ENCODE measurements at places on chromosomes 5 and 9.

DNA sequence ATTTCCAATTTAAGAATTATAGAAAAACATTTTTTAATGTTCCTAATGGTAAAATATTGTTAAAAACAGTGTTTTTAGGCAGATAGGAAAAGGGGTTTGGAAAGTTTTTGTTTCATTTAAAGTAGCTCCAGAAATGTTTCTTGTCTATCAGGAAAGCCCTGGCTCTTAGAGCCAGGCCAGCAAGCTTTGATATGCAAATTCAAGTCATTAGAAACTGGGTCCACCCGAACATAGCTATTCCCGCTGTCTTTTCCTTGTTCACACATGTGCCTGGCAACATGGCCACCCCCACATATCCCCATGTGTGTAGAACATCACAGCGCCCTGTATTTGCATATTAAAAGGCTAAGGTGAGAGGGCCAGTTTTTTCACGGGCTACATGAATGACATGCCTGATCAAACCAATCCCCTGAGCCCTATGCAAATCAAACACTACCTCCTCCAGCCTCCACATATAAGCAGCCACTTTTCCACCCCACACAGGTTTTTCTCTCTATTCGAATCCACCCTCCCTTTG, 925.3 kb upstream of the CDH10 start:
- no peak for DNase-seq

- DNase-seq: no peak
Measured at GRCh38 chr9:108351571-108351970, 504.2 kb downstream of the ACTL7B start.

DNA sequence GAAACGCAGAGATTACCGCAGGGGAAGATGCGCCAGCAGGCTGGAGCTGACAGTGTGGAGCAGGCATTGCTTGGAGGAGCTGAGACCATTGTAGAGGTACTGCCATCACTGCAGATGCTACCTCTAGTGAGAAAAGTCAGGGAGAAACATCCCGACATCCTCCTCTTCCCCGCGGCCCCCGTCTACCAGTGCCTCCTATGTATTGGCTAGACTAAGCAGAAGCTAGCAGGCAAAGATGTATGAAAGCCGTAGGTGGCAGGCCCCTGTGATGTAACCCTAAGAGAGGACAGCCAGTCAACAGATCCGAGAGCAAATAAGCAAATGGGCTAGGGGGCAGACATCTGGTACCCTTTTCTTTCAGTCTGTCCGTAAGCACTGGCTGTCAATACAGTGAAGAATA, 115.5 kb upstream of the ACTBL2 start:
- no peak for DNase-seq

GRCh38 chr9:84597131-84597530, 72.4 kb upstream of the NTRK2 start:
- no peak for DNase-seq

DNA sequence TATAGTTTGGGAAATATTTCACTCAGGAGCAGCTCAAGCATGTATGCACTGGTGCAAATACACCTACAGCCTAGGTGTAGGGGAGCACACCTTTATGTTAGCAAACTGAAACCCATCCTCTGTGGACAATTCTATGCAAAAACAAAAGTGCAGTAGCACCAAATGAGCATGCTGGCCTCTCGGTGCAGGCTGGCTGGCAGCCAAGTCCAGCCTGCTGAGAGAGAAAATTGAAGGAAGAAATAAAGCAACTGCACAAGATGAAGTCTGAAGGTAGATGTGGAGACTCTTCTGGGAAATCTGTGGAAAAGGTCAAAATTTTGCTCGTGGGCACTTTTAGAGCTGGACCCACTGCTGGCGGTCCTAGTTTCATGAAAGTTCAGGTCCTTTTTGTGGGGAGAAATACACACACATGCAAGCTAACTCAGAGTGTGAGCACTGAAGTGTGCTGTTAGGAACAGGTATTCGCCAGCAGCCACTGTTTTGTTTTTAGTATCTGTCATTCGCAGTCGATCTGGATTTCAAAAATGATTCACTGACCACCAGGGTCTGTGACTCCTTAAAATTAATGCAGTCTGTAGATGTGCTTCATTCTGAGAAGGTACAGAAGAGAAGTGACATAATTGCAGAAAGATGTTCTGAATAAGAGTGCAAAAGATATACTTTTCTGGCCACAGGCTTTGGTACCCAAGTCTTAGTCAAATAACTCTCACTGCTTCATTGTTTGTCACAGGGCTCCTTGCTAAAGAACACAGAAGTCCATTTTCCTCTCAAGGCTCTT, 281.7 kb downstream of the PARP8 start:
- DNase-seq: no peak

DNA sequence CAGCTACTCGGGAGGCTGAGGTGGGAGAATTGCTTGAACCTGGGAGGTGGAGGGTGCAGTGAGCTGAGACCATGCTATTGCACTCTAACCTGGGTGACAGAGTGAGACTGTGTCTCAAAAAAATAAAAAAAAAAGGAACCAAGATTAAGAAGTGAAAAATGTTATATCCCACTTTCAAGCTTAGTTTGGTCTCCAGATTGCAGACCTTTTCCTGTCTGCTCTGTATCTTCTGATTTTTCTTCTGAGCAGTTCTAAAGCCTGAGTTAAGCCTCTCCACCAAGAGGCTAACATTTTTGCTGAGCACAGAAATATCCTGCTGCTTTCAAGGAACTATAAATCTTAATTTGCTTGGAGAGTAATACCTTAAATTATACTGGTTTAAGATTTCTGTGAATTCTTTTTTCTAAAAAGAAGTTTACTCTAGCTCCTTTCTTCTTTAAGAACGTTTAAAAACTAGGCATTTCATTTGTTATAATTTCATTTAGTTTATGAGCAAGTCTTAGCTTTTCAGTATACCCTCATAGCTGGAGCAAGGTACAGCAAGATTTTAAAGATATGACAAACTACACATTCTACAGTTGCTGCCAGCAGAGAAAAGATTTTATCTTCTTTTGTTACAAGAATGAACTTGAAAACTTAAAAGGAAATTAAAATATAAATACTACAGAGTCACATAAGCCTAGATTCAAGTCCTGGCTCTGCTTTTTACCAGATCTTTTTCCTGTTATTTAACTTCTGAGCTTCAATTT, 55.0 kb downstream of the GARNL3 start:
- no peak for DNase-seq

- no peak for DNase-seq
Measured at GRCh38 chr5:158715592-158715991, 384.1 kb downstream of the EBF1 start.

DNA sequence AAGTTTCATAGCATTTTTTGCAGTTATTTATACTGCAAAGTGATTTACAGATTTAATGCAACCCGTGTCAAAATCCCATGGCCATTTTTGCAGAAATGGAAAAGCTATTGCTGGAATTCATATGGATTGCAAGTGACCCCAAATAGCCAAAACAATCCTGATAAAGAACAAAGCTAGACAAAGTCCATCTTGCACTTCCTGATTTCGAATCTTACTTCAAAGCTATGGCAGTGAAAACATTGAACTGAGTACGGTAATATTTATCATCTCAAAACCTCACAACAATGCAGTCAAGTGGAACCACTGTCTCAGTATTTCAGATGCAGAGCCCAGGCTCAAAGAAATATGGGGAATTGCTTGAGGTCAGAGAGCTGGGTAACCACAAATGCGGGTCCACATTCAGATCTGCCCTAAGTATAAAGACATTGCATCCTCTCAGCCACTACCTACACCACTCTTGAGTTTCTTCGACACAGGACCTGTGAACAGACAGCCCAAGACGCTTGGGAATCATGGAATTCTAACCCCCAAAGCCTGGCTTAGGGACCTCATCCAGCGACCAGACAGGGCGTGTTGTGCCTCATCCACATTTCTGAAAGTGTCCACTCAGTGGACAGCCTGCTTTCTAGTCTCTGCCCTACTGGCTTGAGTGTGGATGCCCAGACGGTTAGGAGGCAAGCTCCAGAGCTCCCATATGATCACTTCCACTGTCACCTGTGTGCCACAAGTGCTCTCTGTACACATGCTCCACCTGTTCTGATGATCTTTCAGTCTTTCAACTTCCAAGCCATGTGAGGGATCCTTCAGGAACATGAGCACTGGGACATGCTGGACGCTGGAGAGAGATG, 39.3 kb upstream of the KCNIP1 start:
- DNase-seq: no peak

GRCh38 chr5:90223756-90224155, 185.8 kb downstream of the CETN3 start:
- no peak for DNase-seq

DNA sequence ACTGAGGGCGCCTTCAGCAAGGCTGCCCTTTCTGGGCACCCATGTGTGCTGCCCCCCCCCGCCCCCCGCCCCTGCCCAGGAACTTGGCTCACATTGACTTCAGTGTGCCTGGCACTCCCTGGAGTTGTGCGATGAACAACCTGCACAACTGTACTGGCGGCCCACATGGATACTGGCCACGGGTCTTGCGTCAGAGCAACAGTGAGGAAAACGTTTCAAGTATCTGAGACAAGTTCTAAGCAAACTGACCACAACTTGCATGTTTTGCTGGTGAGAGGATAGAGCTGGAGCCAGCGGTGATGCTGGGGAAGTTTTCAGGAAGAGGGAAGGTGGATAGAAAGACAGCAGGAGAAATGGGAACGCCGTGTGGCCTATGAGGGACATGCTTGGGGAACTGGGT, 45.4 kb downstream of the HABP4 start:
- DNase-seq: no peak

DNA sequence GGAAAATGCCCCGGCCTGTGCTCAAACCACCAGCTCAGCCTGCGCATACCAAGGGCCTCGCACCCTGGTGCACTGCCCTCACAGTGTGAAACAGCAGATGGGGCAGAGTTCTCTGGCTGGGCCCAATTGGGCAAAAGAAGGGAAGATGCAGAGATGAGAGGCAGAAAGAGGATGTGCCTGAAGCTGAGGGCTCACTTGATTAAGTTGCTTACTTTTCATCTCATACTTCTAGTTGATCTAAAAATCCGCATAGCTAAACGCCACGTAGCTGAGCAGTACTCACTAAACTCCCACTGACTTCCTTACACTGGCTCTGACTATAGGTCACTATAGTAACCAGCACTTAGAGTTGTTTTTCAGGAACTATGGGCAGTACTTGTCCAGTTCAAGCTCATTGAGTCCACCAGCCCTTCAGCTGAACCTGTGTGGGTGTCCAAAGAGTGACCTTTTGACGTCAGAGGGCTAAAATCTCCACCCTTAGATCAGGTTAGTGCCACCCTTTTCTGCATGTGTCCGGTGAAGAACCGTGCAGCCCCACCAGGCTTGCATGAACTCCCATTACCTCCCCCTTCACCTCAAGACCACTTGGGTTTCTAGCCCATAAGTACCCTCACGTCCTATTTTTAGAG, 215.2 kb downstream of the AUH start:
- no peak for DNase-seq

DNA sequence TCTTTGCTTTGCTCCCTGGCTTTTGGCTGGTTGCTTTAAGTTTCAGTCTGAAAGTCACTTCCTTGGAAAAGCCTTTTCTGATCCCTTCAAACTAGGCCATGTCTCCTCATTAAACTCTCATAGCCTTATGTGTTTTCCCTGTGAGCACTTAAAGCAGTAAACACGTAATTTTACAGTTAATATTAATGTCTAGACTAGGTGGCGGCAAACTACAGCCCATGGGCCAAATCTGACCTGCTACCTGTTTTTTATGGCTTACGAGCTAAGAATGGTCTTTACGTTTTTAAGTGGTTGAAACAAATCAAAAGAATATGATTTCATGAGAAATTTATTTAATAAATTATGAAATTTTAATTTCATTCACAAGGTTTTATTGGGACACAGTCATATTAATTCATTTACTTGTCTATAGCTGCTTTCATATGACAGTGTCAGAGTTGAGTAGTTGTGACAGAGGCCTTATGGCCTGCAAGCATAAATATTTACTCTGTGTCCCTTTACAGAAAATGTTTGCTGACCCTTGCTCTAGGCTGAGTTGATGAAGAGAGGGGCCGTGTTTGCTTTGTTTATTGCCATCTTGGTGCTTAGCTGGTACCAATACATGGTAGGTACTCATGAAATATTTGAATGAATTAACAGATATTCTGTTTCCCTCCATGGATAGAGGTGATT, 7.4 kb downstream of the SLC44A1 start:
- no peak for DNase-seq

- DNase-seq: no peak
Measured at GRCh38 chr9:27473111-27473529, 51.0 kb upstream of the IFNK start.

GRCh38 chr5:109163336-109163735, 246.4 kb downstream of the PJA2 start:
- DNase-seq: no peak

- DNase-seq: no peak
Measured at GRCh38 chr9:4301971-4302427, 2.1 kb upstream of the GLIS3 start.

DNA sequence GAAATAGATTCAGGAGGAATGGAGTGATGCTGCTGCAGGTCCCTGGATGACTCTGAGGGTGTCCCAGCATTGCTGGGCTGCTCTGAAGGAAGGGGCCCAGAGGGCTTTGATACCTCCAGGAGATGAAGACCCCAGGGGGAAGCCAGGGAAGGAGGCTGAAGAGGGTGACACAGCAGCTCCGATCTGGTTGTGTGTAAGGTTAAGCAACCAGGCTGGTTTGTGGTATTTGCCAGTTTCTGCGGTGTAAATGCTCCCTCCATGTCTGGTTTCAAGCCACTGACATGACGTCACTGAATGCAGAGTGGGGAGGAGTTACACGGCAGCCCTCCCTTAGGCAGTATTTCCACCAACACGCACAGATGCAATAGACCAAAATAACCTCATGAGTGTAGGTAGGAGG, 40.0 kb upstream of the ORM1 start:
- no peak for DNase-seq

DNA sequence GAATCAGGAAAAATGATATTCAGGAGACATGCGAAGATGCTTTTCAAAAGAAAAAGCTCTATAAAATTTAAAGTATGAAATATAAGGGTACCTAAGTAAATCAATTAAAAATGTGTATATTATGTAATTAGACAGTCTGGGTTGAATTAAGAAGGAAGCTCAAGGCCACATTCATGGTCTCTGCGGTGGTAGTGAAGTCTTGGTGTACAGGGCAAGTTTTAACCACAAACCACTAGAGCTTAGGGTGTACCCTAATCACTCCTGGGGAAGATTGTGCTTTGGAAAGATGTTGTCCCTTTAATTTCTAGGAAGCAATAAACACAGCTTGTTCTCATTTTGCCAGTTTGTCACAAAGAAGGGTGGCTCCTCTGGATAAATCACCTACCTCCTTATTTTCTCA, 287.2 kb upstream of the ZNF608 start:
- DNase-seq: no peak
